ENCODE measurements at places on chromosomes 6 and 20.

GRCh38 chr6:142306736-142307135, 4.9 kb downstream of the ADGRG6 start:
- no peak for DNase-seq

DNA sequence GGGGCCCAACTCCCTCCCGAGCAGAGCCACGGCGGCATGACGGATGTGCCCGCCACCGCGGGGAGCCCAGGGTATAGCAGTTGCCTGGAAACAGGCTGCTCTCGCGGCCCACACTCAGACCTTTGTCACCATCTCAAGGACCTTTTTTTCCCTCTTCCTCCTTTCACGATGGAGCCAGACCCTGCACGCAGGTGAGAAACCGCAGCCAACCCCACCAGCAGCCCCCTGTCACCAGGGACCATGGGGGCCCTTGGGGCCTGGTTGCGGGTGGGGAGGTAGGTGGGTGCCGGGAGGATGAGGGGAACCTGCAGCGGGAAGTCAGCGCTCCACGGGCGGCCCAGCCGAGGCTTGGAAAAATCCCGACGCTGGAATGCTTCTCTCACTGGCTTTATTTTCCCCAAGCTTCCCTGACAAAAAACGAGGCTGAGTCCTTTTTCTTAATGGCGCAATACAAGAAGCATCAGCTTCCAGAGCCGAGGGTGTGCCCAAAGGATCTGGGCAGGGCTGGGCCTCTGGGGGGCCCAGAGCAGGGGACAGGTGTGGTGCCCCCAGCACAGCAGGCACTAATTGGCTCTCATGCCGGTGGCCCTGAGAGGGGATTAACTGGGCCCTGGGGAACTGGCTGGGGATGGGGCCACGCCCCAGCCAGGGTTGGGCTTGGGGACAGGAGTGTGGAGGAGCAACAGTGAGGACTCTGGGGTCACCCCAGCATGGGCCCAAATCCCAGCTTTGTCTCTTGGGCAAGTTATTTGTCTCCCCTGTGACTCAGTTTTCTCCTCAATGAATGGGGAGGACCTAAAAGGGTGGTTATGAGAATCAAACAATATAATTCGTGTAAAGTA, 23.9 kb downstream of the NOL4L start:
- no peak for DNase-seq

- DNase-seq: no peak
These were observed at the start of gene B3GAT2 for GRCh38 chr6:70956451-70957283. Gene B3GAT2, minus strand, starts transcription at chr6:70957060. Its CDS starts 631 bp downstream, at chr6:70956429.

DNA sequence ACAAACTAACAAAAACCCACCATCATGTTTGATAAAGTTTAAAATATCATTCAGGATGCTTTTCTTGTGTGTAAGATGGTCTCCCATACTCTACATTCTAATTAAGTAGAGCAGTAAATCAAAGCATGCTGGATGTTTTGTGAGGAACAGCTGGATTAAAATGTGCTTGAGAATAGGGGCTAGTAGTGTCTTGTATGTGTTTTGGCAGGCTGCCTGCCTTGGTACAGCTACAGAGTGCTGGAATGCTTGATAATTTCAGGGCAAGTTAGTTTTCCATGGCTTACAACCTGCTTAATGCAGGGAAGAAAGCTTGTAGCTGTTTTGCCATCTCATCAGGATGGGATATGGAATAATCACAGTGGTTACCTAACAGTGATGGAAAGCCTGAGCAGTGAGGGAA, 636.6 kb upstream of the MMS22L start:
- DNase-seq: no peak

DNA sequence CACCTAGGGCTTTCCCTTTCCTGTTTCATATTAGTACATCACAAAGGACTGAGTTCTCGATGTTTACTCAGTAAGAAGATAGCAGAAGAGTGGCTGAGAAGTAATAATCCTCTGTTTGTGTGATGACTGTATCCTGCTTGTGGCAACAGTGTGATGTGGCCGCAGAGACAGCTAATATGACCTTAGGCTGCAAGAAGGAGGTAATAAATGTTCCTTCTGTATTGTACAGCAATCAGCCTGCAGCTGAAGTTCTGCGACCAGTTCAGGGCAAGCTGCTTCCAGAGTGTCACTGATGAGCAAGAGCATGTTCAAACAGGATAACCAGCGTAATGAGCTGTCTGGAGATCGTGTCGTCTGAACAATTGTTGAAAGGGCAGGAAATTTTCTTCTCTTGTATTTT, 70.9 kb downstream of the OPN5 start:
- DNase-seq: no peak

DNA sequence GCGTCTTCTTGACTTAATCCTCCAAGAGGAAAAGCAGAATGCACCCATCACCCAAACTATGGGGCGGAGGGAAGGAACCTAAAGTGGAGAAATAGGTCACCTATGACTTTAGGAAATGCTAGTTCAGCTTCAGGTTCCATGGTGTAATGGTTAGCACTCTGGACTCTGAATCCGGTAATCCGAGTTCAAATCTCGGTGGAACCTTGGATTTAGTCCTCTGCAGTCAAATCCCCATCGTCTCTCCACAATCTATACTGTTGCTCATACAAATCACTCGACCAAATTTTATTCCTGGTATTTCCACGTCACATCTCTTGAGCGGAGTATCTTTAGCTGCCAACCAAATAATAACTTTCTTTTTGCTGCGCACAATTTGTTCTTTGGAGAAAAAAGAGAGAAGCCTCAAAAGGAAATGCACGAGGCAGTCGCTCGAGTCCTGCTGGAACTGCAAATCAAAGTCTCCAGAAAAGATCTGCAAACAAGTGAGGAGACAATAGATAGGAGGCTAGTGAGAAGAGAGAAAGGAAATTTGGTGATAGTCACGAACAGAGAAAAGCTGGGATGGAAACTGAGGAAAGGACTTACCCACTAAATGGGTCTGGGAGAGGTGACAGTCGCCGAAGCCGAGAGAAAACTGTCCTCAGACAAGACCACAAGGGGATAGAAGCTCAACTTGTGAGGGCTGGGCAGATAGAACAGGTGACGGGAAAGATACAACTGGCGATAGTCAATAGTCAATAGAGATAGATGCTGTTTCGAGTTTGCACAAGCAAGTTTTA, 16.6 kb downstream of the POM121L2 start:
- no peak for DNase-seq

DNA sequence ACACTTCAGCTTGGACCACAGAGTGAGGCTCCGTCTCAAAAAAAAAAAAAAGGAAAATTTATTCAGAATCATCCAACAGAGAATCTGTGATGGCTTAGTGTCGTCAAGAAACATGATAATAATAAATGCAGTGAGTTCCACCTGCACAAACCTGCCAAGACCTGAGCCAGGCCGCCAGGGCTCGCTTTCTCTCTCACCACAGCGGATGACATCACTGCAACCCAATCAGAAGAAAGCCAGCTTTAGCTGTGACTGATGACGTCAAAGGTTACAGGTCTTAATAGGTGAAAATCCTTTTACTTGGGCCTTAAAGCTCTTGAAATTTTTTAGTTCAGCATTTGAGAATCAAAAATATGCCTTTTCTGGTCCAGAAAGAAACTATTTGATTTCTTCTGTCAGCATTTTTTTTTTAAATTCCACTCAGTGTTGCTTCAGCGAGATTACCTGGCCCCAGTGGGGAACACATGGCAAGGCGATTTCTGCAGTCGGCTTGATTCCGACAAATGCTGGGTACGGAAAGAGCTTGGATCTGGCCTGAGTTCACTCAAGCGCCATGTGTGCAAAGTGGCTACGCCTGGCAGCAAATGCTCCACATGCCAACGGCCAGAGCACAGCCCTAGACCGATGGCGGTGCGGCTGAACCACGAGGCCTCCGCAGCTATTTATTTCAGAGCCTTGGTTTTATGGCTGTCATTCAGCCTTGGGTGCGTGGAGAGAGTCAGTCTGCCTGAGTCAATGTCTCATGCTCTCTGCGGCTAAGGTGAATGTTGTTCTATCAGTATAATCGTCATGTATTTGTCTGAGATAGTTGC, 105.7 kb upstream of the QKI start:
- DNase-seq: no peak

DNA sequence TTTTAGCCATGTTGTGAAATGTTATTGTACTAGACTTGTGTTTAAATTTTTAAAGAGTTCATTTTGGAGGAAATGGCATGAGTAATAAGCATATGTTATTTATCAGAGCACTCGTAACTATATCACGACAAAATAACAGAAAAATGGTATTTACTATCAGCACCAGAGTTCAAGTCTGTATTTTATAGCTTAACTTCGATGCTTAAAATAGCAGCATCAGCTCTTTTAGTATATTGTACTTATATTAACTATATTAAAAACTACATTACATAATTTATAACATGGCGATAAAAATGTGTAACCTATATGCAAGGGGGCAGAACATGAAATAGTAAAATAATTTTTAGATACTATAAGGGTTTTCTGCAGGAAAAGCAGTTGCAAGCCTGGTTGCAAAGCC, 52.9 kb downstream of the ABRACL start:
- DNase-seq: no peak

GRCh38 chr6:8645212-8645611, 209.9 kb upstream of the SLC35B3 start:
- no peak for DNase-seq

DNA sequence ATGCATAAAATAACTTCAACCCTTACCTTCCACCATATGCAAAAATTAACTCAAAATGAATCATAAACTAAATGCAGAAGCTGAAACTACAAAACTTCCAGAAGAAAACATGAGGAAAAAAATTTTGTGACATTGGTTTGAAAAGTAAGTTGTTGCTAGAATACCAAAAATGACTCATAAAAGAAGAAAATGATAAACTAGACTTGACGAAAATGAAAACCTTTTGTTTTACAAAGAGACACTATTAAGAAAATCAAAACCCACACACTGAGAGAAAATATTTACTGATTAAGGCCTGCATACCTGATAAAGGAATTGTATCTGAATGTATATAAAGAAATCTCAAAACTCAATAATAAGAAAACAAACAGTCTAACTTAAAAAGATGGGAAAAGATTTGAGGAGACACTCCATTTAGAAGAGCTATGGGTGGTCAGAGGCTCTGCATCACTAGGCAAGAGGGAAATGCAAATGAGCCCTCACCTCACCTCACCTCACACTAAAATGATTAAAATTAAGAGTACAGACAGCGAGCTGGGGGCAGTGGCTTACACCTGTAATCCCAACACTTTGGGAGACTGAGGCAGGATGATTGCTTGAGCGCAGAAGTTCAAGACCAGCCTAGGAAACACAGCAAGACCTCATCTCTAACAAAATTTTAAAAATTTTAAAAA, 97.6 kb upstream of the CST7 start:
- no peak for DNase-seq

All from activated CD4-positive, alpha-beta T cell treated with anti-CD3 and anti-CD28 coated beads, Interleukin-2, amount 50 U/mL, for 1 hour (primary cell).